ENCODE measurements at places on chromosomes 4 and X.
A peak's percentile ranks its signal among the peaks of the same experiment; 100 is the strongest.

DNA sequence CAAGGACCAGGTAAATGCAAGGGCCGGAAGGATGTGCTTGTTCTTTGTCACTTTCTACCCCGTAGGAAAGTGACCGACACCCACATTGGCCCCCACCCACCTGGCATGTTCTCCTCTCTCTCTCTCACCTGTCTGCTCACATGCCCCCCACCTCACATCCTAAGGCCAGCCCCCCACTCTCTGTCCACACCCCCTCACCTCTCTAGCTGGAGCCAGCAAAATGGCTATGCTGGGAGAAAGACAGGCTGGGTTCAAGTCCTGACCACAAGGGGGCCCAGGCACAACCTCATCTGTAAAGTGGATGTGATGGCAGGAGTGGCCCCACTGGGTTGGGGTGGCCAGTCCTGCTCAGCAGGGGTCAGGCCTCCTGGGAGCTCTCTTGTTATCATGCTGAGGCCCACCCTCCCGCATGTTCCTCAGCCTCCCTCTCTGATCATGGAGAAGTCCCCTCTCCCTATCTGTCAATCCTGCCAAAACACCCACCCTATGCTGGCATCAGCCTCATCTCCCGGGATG is 1.7 kb upstream of the PPP2R2C start:
- DNase-seq: no peak

DNA sequence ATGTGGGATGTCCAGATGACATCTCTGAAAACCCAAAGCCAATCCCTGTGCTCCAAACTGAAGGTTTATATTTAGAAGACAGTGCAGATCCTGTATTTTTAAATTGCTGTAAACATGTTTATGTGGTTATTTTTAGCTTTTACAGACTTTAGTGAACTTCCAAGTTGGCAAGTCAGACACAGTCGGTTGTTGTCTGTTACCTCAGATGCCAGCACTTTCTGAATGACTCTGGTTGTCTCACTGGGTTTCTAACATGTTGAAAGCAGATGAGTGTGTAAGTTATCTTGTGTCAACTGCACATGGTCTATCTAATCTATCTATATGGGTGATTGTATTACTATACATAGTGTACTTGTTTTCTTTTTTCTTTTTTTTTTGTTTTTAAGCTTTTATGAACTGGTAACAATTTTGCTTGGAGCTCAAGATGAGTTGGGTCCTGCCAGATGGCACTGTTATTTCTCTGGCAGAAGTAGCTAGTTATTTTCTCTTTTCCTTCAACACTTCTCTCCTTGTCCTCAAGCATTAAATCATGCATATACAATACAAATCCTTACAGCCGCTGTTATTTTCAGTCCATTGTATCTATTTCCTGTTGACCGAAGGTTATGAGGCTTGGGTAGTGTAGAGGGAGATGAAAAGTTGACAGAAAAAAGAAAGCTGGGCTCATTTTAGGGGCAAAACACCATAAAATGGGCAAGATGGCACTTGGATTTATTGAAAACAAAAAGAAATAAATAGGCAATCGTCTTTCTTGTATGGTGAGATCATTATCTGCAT is 66.3 kb downstream of the GAB1 start:
- DNase-seq: peak; percentile 70

GRCh38 chrX:65136424-65136823 is 160.2 kb upstream of the ZC4H2 start:
- DNase-seq: no peak

- no peak for DNase-seq
Observed at GRCh38 chr4:88897180-88897579, 159.8 kb downstream of the FAM13A start.

- peak; percentile 28 for DNase-seq
Observed at GRCh38 chr4:118280501-118281218, 72.1 kb downstream of the PRSS12 start.

GRCh38 chr4:139315221-139315675 is 13.0 kb upstream of the NDUFC1 start:
- DNase-seq: no peak

GRCh38 chrX:17560385-17560784 is 176.9 kb upstream of the SCML1 start:
- no peak for DNase-seq

GRCh38 chrX:85326234-85327059 is 53.0 kb downstream of the POF1B start:
- no peak for DNase-seq

DNA sequence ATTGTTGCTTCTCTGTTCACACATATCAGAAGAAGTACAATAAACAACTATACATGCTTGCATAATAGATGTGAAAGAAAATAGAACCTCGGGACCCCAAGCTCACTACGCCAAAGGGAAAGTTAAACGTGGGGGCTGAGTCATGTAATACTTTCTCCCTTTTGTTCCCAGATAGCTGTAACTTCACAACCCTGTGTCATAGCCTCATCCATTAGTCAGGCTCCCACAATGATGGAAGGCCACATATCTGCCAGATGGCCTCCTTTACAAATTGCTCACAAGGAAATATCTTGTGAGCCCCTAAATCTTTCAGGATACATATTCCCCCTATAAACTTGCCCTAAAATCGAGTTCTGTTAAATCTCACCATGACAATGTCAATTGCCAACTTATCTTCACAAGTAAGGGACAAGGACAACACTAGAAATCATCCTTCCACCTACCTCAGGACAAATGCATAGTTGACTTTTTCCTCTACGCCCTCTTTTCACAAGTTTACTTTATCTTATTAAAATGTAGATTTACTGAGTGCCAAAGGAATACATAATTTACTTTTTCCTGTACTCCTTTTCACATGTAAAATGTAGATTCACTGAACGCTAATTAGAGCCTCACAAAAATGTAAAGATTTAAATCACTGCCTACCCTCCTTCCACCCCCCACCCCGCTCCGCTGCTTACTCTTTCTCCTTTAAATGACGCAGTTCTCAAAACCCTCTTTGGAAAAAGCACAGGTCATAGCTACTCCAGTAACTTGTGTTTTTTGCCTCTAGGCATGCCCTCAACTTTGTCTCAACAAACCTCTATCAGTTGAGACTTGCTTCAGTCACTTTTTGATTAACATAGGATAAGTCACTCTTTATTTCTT is 477.1 kb downstream of the DTHD1 start:
- DNase-seq: no peak

DNA sequence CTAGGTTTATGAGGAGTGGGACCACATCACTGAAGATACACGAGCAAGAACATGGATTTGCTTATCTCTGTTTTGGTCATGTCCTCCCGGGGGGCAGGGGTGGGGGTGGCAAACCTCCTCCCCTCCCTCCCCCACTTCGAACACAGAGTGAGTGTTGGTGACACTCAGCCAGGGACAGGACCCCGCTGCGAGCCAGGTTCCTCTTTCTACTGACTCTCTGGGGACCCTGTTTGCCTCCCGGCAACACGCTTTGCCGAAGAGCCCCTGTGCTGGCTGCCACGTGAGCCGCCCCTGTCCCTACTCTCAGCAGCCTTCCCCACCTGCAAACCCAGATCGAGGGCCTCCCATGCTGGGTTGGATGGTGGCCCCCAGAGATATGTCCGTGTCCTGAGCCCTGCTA is 34.7 kb downstream of the P2RY8 start:
- DNase-seq: no peak

DNA sequence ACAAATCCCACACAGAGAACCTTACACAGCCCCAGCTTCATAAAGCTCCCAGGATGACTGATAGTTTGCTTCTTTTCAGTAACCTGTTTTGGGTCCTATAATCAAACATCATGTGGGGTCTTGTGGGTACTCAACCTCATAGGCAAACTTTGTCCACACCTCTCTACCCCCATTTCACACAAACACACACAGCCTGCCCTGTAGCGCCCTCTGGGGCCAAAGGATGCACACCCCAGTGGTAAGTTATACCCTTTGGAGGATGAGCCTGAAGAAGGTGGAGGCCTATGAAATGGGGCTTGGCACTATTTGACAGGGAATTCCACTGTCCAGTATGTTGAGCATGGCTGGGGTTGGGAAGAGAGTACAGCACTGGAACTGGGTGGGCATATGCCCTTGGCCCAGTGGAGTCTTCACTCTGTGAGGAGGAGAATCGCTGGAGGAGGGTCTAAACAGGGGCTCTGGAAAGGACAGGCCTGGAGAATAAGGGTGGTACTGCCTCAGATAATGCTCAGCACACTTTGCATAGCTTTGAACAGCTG is 30.5 kb upstream of the COL25A1 start:
- DNase-seq: no peak

- DNase-seq: no peak
Observed at GRCh38 chr4:182142176-182143085, 100.8 kb upstream of the TENM3 start.

DNA sequence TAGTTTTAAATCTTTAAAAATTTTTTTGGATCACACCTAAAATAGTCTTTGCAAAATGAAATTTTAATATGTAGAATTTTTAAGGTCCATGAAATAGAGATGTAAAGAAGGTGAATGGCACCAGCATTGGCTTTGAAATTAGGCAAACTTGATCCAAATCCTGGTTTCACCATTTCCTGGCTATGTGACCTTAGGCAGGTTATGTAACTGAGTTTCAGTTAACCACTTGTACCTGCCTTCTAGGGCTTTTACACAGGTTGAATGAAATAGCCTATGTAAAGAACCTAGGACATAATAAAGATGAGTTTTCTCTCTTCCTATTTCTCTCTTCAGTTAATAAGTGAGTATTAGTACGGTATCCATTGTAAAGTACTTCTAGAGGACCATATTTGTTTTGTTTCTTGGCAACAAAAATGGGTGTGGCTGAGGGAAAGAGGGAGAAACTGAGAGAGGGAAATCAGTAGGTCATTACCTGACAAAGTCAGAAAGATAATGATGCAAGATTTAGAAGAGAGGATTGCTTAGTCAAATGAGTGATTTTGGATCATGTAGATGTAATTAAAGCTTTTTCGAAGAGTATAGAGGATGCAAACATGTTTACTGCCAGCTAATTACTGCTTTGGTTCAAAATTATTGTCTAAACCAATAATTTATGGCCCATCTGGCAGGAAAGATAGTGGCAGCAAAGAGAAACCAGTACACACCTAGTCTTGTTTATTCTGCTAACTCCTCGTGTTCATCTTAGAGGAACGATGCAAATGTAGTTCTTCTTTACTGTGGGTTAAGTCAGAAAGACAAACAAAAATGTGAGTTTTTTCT is 81.9 kb downstream of the PDLIM5 start:
- DNase-seq: no peak

- no peak for DNase-seq
Observed at GRCh38 chr4:102869569-102870197, 891 bp downstream of the CISD2 start.

GRCh38 chr4:38414410-38414809 is 249.6 kb upstream of the KLF3 start:
- DNase-seq: no peak

- DNase-seq: no peak
Observed at GRCh38 chr4:174808836-174809235, 20.2 kb downstream of the GLRA3 start.

GRCh38 chr4:98657531-98658286 is 702 bp downstream of the TSPAN5 start:
- peak; percentile 80 for DNase-seq

DNA sequence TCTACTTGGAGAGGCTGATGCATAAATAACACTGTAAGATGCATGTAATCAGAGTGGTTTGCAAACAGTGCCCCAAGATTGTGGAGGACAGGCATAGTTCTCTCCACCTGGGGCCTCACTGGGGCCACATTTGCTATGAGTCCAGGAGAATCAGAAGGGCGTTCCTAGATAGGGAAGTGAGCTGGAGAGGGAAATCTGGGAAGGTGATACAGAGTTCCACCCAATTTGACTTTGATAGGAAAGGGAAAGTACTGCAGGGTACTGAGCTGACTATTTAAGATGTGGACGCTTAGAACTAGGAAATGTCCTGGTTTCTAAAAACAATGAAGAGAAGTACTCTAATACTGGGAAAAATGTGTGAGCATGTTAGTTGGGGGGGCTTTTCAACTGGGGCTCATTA is 33.9 kb downstream of the FAM9C start:
- no peak for DNase-seq

DNA sequence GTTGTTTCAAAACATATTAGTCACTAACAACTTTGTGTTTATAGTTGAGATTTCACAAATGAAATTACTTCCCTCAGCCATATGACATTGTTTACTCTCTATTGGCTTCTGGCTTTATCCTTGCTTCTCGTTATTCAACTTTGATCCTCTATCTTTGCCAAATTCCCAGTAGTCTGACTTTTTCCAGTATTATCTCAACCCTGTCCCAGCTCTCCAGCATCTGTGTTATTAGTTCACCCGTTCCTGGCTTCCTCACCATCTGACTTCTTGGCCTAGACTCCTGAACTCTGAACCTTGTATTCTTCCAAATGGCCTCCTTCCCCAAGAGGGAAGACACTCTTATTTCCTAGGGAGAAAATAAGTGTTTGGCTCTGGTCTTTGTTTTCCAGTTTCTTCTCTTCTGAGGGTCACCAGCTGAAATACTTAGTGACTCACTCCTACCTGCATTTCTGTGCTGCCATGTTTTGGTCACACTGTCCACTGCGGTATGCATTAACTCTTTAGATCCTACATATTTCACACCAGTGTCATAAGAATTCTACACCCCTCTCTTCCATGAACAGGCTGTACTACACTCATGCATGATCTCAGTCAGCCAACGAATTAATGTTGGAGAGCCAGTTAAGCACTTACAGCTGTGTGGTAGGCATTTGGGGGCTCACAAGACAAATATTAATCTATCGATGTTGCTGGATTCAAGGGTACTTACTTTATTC is 17.0 kb upstream of the ARHGAP24 start:
- DNase-seq: no peak

- no peak for DNase-seq
Observed at GRCh38 chr4:159562366-159562765, 459.5 kb downstream of the RAPGEF2 start.

- no peak for DNase-seq
Observed at GRCh38 chr4:90753068-90753467, 625.9 kb downstream of the CCSER1 start.

DNA sequence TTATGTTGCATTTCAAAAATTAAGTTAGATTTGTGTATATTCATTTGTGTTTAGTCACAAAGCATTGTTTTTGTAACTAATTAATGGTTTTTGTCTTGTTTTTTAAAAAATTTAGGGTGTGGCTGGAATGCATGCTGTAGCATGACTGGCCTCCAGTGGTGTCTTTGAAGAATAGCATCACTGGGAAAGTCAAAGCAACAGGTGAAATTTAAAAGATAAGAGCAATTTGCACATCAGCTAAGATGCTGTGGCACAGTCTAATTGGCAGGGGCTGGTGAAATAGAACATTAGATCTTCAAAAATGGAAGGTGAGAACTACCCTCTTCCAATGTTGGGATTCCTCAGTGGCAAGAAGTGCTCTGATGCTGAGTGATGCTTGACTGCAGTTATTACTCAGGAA is 45.3 kb downstream of the ANK2 start:
- DNase-seq: no peak

All from hippocampal formation (tissue), 2 donors.